ENCODE measurements at places on chromosomes 2 and 18.
A peak's percentile ranks its signal among the peaks of the same experiment; 100 is the strongest.

DNA sequence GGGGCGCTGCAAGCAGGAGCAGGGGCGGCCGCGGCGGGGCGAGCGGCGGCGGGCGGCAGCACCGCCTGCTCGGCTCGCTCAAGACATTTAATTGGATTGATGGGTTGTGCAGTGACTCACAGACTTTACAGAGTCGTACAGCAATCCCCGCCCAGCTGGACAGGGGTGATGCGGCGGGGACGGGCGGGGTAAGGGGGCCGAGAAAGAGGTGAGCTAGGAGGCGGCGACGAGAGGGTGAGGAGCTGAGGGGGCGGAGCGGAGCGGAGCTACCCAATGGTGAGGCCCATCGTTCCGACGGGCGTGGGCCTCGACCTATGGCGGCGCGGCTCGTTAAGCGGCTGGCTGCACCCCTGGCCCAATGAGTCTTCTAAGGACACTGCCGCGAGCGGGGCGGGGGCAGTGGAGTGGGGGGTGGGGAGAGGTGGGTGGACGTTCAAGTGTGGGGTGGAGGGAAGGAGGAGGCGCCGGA lies 97.1 kb upstream of the SERTAD2 start:
- peak; percentile 93 for DNase-seq

DNA sequence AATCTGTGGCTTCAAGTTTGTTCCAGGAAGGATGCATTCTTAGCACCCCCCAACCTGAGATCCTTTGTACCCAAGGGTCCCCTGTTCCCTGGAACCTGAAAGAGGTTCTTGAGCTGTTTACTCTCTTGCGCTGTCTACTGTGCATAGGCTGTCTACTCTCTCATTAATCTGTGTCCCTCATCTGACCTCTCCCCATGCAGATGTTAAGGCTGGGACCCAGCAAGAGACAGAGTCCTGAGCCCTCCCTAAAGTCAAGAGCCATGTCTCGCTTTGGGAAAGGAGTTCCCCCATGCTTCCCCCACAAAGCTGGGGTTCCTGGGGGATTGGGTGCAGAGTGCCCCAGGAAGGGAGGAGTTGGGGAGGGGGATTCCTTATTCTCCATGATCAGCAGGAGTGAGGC lies 312.9 kb downstream of the CYP26B1 start:
- no peak for DNase-seq

GRCh38 chr2:217947383-217948350 lies 55.1 kb downstream of the TNS1 start:
- DNase-seq = no peak

- no peak for DNase-seq
These were observed 109.4 kb downstream of the TANC1 start for GRCh38 chr2:159077869-159078268.

GRCh38 chr2:28592481-28592880 lies 96.6 kb downstream of the PLB1 start:
- no peak for DNase-seq

DNA sequence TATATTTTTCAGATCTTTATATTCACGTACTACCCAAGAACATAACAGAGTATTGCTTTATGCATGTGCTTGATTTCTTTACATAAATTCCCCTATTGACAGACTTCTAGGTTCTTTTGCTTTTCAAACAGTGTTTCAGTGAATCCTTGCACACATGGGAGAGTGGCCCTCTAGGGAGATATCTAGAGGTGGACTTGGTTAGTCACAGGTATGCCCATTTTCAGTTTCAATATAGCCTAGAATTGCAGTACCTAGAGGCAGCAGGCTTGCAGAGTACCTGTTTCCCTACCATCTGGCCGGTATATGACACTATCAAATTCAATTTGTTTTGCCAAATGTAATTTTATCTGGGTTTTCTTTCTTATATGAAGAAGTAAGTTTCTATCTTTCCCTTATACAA lies 36.8 kb downstream of the EML6 start:
- no peak for DNase-seq

DNA sequence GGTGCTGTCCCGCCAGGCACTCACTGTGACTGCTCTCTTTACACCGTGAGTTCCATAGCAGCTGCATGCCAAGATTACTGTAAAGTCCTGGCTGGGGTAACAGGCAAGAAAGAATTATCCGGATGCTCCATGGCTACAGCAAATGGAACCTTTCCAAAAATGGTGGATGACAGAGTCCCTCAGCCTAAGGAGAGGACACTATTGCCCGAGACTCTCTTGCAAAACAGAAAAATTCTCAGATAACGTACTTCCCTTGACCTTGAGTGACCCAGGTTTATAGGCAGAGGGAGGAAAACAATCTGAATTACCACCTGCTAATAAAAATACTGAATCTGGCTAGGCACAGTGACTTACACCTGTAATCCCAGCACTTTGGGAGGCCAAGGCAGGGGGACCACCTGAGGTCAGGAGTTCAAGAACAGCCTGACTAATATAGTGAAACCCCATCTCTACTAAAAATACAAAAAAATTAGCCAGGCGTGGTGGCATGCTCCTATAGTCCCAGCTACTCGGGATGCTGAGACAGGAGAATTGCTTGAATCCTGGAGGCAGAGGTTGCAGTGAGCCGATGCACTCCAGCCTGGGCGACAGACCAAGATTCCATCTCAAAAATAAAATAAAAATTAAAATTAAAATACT lies 4.5 kb downstream of the CYS1 start:
- DNase-seq = no peak

DNA sequence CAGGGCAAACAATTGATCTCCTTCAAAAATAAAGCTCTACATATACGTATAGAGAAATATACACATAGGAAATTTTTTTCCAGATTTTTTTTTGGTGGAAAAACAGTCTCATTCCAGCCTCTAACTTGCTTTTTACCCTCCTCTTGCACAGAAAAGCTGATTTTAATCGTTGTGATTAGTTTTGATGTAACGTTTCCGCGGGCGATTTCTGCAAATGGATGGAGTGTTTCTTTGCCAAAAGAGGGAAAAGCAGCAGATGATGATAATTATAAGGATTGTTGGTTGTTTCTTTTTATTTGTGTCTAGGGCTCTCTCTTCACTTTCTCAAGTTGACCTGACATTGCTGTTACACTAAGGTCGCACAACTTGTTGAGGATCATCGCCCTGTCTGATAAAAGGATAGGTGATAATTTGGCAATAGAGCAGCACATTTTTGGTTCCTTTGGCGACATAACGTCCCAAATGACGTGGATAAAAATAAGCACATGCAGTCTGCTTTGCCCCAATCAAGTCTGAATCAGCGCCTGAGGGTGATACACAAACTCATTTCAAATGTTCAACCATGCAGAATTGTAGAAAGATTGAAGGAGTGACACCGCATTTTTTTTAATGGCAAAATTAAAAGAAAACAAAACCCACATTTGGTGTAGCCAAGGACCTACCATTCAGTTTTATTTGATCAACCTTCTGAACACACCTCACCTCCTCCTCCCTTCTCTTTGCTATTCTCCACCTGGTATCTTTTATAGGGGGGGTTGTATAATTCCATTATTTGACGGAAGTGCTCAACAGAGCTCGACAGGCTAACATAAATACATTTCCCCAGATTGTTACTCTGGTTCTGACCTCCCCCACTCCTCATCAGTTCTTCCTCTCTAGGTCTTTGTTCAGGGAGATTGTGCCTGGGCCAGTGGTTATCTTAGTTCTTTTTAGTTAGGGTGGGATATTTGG lies 109.6 kb upstream of the KCTD1 start:
- no peak for DNase-seq

- DNase-seq = no peak
These were observed 74.7 kb downstream of the EIPR1 start for GRCh38 chr2:3302751-3303582.

DNA sequence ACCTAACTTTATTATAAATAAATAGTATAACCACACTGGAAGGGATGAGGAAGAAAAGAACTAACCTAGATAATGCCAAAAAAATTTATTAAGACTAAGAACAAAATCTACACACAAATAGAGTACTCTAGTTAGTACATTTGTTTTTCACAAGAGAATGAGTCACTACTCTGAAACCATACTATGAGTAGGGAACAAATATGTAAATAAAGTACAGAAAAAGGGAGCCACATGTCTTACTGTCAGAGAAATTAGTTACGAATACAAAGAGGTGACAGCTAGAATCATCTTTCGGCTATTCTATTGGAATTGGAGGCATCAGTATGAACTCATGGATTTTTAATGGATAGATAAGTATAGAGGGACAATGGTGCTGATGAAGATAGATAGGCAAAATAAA lies 150.5 kb downstream of the COPS8 start:
- no peak for DNase-seq

DNA sequence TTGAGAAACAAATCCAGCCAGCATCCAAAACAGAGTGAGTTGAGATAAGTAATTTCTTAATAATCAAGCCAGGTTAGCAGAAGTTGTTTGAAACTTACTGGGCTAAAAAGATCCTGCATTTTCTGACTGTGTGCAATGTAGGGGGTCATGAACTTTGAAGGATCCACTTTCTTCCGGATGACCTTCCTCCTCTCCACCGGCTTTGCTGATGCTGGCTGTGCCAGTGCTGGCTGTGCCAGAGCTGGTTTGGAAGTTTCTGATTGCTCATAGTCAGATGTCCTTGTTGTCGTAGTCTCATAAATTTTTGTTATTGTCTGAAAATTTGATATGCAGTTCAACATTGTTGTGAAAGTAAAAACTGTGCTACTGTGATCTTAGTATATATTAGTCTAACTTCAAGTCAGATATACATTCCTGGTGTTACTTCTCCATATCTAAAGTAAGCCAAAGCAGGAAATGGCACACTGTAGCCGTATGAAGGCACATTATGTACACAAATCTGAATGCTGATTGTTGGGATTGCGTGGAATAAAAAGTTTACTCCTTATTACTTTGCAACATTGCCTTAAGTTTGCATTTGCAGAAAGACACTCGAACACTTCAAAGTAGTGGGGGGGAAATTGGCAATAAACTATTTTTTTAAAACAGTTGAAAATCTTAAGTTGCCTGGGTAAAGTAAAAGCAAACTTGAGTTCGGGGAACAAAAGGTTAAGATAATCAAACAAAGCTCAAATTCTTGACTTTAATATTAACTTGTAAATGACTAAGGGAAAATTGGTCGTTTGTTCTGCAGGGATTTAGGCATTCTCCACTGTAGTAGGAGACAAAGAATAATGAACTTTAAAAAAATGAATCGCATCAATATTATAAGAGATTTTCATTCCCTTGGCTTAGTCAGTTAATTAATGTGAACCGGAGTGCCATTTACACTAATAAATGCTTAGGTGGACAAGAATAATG lies 6.4 kb downstream of the NEB start:
- DNase-seq = no peak

- no peak for DNase-seq
These were observed 128.6 kb upstream of the KCNH7 start for GRCh38 chr2:162967147-162967546.

DNA sequence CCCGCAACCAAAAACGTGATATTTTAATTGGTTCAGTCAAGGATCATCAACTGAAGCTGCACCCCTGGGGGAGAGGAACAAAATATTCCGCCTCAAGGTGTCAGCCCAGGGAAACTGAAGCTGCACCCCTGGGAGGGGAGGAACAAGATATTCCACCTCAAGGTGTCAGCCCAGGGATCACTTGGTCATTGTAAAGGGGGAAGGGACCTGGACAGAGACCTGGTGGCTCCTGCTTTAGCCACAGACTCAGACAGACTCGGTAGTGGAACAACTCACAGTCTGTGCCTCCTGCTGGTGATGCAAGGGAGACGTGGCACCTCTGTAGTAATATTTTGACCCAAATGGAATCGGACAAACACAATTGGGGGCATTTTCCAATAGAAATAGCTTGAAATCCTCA lies 75.1 kb downstream of the GBX2 start:
- no peak for DNase-seq

DNA sequence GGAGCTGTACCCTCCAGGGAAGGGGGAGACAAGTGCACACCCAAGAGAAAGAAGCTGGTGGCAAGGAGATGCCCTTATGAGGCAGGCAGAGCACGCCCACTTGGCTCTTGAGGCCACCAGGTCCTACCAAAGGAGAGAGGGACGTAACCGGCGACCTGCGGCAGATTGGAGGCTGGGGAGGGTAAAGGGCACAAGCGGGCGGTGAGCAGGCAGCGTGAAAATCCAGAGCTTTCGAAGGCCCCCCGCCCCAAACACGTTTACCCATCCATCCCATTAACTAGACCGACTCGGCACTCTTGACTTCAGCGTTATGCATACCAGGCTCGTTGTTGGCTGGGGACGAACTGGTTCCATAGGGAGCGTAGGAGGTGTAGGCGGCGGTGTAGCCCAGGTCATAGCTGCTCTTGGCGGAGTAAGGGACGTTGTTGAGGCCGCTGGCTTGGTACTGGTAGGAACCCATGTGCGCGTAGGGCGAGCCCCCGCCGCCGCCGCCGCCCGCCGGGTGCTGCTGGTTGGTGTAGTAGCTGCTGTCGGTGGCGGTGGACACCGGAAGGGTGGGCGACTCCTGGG lies 794 bp downstream of the DLX2 start:
- no peak for DNase-seq

DNA sequence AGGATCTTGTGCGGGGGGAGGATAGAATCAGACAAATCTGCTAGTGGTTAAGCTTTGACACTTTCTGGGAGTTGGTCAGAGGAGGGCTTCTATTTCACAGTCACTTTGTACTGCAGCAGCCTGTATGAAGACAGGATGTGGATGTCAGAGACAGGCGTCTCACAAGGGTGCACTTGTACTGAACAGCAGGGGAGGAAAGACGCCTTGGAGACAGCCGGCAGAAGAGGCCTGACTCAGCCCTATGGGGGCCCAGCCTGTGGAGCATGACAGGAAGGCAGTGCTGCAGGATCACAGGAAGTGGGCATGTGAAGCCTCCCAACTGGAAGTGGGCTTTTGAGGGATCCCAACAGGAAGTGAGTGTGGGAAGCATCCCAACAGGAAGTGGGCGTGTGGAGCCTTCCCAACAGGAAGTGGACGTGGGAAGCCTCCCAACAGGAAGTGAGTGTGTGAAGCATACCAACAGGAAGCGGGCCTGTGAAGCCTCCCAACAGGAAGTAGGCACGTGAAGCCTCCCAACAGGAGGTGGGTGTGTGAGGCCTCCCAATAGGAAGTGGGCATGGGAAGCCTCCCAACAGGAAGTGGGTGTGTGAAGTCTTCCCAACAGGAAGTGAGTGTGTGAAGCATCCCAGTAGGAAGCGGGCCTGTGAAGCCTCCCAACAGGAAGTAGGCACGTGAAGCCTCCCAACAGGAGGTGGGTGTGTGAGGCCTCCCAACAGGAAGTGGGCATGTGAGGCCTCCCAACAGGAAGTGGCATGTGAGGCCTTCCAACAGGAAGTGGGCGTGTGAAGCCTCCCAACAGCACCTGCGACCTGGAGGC lies 212.3 kb downstream of the SNTG2 start:
- peak; percentile 17 for DNase-seq

DNA sequence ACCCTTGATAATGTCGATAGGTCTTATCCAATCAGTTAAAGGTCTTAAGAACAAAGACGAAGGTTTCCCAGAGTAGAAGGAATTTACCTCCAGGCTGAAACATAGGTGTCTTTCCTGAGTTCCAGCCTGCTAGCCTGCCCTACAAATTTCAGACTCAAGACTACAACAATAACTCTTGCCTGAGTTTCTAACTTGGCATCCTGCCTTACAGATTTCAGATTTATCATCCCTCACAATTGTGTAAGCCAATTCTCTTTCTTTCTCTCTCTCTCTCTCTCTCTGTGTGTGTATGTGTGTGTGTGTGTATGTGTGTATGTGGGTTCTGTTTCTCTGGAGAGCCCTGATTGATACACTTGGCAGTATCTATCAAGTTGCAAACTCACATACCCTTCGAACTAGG lies 37.2 kb upstream of the B4GALT6 start:
- DNase-seq = no peak
